ENCODE measurements at places on chromosomes 5 and 9.

- no peak for DNase-seq
These were observed 72.1 kb upstream of the GALNT10 start for GRCh38 chr5:154118385-154118784.

DNA sequence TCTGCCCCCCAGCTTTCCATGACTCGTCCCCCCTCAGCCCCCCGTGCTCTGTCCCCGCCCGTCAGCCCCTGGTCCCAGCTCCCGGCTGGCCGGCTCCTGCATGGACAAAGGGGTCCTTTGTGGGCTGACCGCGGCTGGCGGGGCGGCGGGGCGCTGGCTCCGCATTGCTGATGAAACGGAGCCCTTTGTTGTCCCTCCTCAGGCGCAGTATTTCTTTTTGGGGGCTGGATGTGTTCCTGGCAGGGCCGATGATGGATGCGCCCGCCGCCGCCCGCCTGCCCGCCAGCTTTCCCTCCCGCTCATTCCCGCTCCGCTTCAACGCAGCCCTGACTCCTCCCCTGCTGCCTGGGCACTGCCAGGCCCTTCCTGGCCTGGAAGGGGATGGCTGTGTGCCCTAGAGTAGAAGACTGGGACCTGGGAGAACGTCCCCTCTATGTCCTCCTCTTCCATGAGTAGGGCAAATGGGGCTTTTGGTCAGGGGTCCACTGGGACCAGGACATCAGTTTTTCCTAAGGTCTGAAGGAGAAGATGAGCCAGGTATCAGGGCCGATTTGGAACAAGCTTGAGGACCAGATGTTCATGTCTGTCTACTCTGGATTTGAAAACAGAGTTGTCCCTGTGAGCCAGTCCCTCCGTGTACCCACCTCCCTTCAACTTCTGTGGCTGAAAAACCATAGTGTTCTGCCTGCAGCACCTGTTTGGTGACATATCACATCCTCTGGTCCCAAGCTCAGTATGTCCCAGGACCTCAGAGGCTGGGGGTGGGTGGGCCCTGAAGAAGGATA lies 29.0 kb downstream of the CXXC5 start:
- DNase-seq: no peak

DNA sequence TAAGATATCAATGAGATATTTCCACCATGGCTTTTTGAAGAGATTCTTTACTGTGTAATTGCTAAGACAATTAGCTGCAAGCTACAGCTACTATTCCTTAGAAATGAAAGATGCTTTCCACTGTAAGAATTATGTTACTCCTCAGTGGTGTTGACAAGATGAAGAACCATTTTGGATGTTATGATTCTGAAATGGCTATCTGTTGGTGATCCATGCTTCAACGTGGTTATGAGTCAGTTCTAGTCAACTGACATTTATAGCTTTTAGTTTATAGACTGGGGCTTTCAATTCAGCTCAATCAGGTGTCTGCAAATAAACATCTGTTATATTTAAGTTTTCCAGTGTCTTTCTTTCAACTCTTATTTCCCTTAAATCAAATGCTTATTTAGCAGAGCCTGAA lies 93.7 kb downstream of the SGCD start:
- no peak for DNase-seq

DNA sequence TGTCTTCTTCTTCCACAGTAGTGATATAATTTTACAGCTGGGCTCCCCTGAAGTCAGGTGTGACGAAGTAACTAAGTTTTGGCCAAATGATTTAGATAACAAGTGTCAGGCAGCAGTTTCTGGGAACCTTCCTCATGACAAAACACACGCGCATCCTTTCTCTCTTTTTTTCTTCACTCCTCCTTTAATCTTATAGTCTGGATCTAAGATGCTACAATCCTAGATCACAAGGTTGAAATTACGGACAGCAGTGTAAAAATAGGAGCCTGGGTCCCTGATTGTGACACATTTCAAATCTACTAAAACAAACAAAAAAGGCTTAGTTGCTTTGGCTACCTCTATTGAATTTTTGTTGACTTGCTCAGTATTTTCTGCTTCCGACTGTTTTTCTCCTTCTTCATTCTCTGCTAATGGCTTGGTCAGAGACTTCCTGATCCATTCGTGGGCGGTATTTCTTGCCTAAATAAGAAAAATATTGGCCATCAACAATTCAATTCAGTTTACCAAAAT lies 36.1 kb downstream of the FAM114A2 start:
- no peak for DNase-seq

DNA sequence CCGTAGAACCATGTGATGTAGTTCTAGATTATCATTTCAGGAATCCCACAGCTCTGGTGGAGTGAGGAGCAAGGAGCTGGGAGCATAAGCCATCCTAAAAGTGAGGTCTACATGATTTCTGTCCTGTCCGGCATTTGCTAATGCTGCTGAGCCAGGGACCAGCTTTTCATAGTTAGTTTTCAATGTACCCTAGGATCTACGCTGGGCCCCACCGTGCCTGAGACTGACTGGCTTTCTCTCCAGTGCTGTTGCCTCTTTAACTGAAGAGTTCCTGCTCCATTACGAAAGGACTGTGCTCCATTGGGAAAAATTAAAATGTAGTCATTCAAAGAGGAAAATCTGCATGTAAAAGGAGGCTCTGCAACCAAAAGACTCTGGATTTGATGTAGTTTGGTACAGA lies 634.8 kb downstream of the DMRTA1 start:
- no peak for DNase-seq

GRCh38 chr5:56003679-56004078 lies 8.9 kb upstream of the IL6ST start:
- no peak for DNase-seq

DNA sequence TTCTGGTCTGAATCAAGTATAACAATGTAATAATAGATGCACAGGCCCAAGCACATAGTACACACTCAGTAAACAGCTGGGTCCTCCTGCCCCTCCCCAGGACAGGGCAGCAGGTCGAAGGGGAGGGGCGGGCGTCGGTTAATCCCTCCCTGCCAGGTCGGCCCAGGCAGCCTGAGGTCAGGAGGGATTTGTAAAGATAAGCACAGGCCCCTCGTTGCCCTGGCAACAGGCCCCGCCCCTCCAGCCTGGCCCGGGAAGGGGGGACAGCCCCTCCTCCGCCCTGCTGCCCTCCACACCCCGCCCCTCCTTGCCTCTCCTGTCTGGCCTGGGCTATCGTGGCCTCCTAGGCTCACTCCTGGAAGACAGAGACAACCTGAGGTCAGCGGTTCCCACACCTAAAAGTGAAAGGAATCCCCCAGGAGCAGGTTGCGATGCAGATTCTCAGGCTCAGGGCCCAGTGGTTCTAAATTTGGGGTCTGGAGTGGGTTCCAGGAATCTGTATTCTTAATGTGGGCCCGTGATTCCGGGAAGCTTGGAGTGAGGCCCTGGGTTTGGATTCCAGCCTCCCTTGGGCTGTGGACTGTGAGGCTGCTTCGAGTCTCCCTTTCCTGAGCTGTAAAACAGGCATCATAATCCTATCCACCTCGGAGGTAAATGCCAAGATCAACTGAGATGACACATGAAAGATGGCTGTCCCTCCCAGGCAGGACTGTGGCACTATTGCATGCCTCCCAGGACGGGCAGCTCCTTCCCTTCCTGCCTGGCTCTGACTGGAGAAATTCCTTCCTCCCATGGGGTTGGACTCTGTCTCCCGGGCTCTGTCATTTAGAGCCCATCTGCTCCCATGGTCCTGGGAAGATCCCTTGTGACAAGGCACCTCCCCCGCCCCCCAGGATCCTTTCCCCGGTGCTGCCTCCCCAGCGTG lies 4.4 kb downstream of the CRB2 start:
- peak; percentile 30 for DNase-seq

- peak; percentile 13 for DNase-seq
These were observed 276.5 kb downstream of the ARHGEF28 start for GRCh38 chr5:73902327-73903051.

- DNase-seq: no peak
These were observed 38.7 kb upstream of the PTGS1 start for GRCh38 chr9:122332083-122332482.

DNA sequence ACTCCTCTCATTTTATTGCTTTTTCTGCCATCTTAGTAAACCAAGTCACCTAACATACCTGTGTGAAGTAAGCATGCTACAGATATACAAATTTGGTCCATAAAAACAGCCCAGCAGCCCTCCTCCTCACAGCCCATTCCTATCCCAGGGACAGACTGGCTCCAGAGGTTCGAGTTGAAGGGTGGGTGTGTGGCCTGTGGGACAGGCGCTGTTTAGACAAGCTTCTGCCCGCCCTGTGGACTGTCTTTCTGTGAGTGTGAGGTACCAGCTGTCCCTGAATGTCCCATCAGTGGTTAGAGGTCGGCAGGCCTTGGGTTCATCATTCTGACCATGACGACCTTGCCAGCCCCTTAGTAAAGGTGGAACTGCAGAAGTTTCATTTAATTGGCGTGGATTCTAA lies 82.0 kb downstream of the WNK2 start:
- no peak for DNase-seq

DNA sequence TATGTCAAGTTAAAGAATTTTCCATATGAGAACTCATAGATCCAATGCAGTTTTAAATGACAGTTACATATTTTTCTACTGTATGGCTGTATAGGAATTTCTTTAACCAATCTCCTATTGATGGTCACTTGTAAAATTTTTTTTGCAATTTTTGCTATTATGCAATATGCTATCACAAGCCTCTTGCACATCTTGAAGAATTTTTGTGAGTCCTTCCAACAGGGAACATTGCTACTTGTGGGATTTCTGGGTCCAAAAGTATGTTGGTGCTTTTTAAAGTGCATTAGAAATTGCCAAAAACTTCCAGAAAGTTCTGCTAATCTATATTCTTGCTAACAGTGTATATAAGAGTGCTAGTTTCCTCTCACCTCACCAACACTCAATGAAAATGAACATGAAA lies 65.1 kb downstream of the NPR3 start:
- no peak for DNase-seq

DNA sequence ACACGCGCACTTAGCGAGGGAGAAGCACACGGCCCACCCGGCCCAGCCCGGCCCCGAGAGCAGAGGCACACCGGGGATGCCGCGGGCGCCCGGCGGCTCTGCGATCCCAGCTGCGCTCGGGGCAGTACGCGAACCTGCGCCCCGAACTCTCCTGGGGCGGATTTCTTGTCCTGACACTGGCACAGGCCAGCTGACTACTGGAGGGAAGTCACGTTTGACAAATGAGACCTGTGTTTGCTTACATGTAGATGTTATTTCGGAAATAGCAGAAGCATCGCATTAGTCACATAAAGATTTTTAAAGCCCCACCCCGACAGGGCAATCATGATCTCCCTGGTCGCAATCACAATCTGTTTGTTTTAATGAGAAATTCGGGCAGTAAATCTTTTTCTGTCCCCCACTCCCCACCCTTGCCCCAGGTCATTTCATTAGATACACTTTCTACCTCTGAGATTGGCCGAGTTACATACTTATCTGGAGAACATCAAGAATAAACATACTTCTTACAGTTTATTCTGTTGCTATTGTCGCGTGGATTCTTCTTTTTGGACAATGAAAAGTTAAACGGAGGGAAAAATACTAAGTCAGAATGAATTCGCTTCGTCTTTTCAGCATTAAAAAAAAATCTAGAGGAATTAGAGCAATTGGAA lies 518.9 kb downstream of the CTNND2 start:
- no peak for DNase-seq

GRCh38 chr5:144202726-144203125 lies 32.1 kb downstream of the KCTD16 start:
- DNase-seq: no peak

DNA sequence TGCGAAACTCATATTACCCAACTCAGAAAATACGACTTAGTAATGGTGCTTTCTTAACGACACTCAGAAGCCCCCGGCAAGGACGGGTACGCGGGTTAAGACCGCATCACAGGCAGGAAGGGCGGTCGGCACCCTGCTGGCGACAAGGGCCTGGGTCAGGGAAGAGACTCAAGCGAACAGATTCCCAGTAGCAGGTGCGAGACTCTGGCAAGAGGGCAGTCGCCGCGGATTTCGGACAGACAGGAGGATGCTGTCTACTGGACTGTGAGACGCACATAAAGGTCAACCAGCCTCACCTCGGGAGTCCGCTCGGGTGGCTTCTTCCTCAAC lies 398 bp downstream of the RAPGEF6 start:
- peak; percentile 71 for DNase-seq

- DNase-seq: no peak
These were observed 14.6 kb downstream of the NREP start for GRCh38 chr5:111742177-111742994.

DNA sequence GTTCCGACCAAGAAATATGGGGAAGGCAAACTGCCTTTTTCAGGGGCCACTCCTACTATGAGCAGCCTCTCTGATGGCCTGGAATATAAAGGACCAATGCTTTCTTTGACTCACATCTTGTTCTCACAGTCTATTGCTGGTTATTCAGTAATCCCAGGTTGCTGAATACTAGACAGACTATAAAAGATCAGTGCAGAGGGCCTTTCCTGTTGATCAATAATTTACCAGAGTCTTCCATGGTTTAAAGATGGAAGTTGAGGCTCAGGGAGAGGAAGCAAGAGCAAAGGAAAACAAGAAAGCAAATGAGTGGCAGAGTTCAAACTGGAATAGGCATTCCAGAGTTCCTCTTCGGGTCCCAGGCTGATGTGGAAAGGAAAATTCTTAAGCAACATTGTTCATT lies 62.9 kb downstream of the FBXO38 start:
- DNase-seq: no peak

- no peak for DNase-seq
These were observed 1094.9 kb upstream of the C9orf72 start for GRCh38 chr9:28668158-28668557.

DNA sequence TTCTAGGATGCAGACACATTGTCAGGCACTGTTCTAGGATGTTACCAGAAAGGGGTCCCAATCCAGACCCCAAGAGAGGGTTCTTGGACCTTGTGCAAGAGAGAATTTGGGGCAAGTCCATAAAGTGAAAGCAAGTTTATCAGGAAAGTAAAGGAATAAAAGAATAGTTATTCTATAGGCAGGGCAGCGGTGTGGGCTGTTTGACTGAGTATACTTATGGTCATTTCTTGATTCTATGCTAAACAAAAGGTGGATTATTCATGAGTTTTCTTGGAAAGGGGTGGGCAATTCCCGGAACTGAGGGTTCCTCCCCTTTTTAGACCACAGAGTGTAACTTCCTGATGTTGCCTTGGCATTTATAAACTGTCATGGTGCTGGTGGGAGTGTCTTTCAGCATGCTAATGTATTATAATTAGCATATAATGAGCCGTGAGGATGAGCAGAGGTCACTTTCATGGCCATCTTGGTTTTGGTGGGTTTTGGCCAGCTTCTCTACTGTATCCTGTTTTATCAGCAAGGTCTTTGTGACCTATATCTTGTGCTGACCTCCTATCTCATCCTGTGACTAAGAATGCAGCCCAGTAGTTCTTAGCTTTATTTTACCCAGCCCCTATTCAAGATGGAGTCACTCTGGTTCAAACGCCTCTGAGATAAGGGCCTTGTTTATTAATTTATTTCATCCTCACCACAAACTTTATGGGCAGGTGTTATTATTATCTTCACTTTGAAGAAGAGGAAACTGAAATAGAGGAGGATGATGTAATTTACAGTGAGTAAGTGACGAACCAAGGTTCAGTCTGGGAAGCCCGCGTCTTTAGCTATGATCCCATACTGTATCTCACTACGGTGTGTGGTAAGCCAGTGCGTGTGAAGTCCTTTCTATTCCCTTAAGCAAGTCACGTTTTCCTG lies 186.0 kb upstream of the KLF4 start:
- no peak for DNase-seq
